Cerebellar cortex (tissue), 1 donor: ENCODE measurements at places on chromosomes 3 and 15.

- DNase-seq = peak; percentile 52
These were observed 109.7 kb upstream of the GALNT15 start for GRCh38 chr3:16064642-16065414.

DNA sequence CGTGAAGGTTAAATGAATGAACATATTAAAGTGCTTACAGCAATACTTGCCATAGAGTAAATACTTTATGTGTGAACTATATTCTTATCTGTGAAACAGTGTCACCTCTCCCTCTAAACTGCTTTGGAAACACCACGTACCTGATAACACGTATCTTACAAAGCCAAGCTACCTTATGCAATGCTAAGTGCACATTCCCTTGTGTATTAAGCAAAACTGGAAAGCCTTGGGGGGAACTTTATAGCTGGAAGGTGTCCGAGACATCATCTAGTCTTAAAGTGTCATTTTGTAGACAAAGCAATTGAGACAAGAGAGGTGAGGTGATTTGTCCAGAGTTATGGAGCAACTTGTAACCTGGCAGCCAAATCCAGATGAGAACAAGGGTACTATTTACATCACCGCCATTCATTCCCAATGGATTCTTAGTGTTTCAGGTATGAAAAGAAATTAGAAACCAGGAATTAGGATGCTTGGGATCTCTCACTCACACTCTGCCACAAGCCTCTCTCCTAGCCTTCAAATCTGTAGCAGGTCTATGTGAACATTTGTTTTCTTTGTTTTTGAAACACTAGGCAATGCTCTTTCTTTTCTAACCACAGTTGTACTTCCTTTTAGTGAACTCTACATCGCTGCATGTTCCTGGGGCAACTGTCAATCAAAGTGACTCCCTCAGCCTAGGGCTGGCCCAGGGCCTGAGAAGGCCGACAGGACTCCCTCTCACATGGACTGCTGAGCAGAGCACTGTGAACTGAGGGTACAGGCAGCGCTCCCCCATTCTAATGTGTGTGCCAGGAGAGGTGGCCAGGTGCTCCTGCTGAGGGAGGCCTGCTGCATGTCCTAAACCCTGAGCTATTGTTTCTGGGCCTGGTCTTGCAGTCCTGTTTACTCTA is 13.9 kb upstream of the MGLL start:
- no peak for DNase-seq

DNA sequence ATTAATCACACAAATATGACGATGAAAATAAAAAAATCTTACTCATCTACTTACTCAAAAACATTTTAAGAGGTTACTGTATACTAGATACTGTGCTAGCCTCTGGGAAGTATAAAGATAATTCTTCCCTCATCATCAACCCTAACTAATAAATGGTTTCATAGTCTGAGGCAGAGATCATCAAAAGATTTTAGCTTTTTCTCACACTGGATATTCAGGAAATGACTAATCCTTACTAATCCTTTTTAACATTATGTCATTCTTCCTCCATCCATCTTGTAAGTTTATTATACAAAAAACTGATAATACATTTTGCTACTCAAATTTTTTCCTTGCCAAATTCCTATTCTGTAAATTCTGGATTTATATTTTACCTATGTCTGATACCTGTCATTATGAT is 29.7 kb downstream of the ACAD11 start:
- DNase-seq = no peak

DNA sequence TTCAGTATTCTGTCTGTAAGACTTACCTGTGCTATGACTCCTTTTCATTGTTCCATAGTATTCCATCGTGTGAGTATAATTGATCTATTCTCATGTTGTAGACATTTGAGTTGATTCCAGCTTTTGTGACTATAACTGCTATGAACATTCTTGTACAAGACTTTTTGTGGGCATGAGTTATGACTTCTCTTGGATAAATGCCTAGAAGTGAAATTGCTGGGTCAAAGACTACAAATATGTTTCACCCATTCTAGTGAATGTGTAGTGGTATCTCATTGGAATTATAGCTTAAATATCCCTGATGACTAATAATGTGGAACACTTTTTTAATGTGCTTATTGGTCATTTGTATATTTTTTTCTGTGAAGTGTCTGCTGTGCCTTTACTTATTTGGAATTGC is 27.6 kb upstream of the NPHP3 start:
- DNase-seq = no peak

GRCh38 chr3:87287011-87287410 is 10.6 kb upstream of the POU1F1 start:
- DNase-seq = no peak

DNA sequence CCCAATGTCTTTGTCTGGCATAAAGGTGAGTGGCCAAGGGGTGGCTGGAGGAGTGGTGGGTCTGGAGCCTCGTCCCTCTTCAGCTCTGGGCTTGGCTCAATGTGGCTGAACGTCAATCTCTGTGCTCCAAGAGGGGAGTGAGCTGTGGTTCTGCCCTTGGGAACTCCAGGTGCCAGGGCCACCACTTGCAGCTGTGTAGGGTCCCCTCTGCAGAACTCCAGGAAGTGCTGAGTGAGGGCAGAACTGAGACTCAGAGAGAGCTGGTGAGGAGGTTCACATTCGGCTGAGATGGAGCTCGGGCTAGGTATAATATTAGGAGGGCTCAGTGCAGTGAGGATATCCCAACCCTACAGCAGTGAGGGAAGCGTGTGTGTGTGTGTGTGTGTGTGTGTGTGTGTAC is 11.6 kb downstream of the DUOX1 start:
- DNase-seq = no peak

GRCh38 chr3:65864357-65864904 is 174.3 kb downstream of the MAGI1 start:
- no peak for DNase-seq

GRCh38 chr15:91473894-91474545 is 374.0 kb downstream of the SV2B start:
- no peak for DNase-seq

DNA sequence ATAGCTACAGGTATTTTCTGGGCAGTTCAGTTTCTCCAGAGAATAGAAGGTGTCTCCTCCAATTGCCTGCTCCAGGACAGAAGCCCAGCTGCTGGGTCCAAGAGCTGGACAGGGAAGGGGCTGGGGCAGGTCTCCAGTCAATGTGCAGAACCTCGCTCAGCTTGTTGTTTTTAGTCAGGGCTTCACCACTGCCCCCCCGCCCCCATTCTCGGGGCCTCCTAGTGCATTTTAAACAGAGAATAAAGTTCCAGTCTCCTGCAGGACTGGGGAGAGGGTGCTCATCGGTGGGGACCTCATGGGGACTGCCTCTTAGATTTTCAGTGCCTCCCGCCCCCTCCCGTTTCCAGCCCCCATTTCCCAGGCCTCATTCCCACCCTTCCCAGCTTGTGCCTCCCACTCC is 216.6 kb downstream of the XXYLT1 start:
- DNase-seq = no peak

DNA sequence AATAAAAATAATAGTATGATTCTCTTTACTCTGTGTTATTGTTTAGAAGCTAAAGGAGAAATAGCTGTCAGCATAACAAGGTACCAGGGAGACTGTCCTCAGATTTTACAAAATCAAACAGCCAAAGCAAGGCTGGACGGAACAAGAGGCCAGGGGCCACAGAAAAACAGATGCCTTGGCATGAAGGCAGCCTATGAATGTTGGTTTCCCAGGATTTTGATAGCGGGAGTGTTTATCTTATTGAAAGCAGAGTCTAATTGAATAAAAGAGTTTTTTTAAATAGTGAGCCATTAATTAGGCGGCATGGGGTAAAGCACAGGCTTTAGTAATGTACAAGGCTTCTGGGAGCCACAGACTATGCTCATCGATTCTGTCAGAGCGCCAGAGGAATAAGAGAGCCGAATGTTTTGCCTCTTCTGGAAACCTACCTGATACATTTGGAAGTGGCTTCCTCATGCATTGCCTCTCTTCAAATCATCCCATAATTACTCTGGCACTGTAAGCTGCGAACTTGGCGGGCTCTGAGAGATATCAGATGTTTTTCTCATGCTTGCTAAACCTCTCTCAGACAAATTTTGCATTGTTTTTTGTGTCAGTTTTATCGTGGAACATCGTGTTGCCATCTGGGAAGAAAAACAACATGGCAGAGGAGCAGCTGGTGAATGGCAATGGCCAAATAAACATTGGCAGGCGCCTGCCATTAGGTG is 30.4 kb upstream of the TMCO5A start:
- peak; percentile 42 for DNase-seq

DNA sequence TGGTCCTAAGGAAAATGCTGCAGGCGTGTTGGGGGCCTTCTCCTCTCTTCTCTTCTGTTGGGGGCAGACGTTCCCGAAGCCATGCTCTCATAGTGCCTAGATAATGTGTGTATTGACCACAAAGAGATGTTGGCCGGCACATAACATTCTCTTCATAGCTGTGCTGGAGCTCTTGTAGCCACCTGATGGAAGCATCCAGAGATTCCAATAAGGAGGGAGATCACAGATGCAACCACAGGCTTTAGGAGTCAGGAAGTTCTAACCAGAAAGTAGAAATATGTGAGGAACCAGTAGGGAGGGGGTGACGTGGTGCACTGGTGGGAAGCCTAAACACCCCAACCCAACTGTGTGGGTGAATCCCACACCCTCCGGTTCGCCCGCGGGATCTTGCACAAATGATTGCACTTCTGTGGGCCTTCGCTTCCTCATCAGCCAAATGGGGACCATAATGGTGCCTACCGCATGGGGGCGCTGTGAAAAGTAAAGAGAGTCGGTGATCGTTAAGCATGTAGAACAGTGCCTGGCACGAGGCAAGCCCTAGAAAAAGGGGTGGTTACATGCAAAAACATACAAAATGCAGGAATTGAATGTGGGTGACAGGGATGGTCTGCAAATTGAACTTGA is 87.8 kb downstream of the TOP2B start:
- DNase-seq = no peak

DNA sequence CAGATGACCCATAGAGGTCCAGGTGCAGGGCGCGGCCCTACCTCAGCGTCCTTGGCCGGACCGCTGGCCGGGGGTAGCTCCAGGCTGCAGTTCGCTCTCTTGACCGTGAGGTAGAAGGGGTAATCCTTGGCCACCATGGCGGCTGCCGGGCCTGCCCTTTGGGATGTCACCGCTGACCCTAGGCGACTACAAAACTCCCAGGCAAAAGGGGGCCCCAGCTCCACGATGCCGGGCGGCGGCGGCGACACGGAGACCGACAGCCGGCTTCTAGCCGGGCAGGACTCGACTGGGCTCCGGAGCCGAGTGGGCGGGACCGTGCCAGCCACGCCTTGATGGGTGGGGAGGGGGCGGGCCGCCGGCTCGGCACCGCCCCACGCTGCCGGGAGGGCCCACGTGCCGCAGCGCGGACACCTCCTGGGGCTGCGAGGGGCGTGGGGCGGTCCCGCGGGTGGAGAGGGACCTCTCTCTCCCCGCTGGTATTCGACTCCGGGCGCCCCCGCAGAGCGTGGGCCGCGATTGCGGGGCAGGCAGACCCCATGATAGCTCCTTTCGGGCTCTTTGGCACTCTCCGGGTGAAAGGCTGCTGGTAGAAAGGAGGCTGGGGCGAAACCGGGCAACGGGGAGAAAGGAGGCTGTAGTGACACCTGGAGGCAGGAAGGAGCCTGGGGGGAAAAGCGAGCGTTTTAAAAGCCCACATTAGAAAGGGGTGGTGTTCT is at the start of gene ARHGEF3:
Gene ARHGEF3 (minus strand): TSS at position 288 of the 716 bp plus-strand sequence. CDS start 151 bp downstream, at position 137.
- peak; percentile 88 for DNase-seq

GRCh38 chr3:192130534-192131132 is 596.7 kb downstream of the FGF12 start:
- peak; percentile 79 for DNase-seq

DNA sequence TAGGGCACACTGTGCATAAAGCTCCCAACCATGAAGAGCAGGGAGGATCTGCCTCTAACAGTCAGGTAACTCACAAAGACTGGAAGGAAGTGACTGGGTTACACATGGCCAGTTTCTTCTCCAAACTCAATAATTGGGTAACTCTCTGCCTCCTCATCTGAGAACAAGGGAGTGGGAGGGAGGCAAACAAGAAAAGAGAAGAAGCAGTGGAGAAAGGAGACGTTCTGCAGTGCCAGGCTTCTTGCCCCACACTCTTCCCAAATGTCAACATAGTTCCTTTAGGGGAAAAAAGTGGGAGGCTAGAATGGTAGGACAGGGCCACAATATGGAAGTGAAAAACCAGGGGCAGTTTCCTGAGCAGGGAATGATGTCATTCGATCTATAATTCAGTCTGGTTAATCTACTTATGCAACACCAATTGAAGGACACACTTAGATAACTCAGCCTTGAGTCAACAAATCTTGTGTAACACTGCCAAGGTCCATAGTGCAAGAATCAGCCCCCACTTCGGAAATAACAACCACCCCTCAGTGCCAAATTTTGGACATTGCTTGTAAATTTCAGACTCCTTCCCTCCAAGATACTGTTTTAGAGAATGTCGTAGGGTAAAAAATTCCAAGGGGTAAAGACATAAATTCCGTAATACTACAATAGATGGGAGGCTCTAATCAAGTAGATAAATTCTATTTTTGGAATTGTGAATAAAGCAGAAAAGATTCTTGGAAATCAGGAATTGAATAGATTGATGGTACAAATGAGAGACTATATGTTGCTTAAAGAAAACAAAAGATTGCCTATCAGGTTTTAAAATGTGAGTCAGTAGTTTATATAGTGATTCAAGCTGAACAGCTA is 143.0 kb downstream of the LPP start:
- DNase-seq = no peak

DNA sequence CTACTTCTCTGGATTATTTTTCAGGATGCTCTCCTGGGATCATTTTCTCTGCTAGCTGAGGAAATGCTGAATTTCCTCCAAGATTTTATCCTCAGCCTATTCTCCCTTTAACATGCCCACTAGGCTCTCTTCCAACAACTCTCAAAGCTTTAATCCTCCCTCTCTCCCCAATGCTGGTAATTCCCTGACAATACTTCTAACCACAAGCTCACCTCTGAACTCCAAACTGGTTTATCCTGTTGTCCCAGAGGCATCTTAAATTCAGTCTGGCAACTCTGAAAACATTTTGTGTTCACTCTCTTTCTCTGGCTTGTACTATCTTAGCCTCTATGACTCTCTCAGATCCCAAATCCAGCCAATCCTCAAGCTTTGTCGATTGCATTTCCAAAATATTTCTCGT is 490.3 kb downstream of the MECOM start:
- no peak for DNase-seq

GRCh38 chr15:57227899-57228298 is 148.4 kb upstream of the CGNL1 start:
- no peak for DNase-seq

DNA sequence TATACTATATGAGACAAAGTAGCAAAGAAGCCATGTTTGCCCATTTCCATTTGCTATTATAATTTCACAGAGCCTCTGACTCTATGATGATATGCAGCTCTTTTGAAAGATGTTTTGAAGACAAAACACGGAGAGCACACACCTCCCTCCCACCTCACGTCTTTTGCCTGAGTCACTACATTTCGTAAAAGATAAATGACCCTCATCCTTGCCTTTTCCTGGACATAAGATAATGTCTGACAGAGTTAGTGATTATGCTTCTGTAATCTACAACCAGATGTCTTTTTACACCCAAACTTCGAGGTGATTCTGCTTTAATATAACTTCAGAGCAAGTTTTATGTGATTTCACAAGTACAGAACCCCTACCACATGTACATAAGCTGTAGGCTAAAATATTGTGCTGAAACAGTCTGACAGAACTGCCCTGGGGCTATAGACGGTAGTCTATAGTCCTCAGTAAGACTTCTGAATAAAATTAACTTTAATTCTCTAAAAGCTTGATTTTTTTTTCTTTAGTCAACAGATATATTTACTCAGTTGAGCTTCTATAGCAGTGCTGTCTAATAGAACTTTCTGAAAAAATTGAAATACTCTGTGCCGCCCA is 99.9 kb downstream of the CD200R1L start:
- DNase-seq = no peak
